ENCODE measurements at places on chromosomes 5 and 9. TPM values are rescaled to one million over a fixed set of nuclear protein-coding genes. Genes with fewer than 3 reads are reported as not detected.

The STK10 gene
- 33.9 TPM for total RNA-seq

DNA sequence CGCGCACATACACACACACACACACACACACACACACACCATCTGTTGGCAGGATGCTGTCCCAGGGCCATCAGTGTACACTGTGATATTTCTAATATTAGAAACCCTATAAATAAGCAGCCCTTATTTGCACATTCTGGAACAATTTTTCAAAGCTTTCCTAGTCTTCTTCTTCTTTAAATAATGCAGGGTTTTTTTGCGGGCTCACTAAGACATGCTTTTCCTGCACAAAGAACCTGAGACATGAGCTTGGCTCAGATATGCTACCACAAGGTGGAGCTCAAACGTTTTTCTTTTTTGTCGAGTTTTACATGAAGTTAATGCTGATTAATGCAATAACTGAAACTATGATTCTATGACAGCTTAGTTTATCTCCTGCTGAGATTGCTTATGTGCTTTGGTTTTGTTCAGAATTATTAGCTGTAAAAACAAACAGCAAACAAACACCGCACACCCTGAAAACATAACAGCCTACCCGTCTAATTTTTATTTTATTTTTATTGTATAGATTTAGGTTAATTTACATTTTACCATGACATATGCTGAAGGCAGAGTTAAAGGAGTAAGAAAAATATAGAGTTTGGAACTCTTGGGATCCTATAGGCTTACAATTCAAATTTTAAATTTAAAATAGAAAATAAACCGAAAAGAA lies 95.8 kb downstream of the ALDH1A1 start:
- DNase-seq: peak; percentile 45

The SPATA9 gene
- 0.11 TPM for total RNA-seq

GRCh38 chr5:74990194-74990593 lies 62.2 kb downstream of the GCNT4 start:
- no peak for DNase-seq

The KIF2A gene
- total RNA-seq: 82.8 TPM

The TMC1 gene
- 0.99 TPM for total RNA-seq

DNA sequence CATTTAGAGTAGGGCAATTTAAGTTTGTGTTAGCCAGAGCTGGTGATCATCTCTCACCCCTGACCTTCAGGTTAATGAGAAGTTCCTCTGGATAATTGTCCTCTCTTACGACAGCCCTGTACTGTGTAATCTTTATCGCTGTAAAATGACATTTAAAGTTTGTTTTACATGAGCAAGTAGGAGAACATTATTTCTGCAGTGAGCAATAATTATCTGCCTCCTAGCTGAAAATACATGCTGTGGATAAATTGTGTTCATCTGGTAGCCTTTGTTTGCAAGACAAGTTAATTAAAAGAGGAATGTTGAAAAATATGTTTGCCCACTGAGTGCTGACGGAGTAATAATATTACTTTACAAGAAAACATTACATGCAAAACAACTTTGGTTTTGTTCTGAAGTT lies 1083.8 kb upstream of the NUDT12 start:
- DNase-seq: no peak

DNA sequence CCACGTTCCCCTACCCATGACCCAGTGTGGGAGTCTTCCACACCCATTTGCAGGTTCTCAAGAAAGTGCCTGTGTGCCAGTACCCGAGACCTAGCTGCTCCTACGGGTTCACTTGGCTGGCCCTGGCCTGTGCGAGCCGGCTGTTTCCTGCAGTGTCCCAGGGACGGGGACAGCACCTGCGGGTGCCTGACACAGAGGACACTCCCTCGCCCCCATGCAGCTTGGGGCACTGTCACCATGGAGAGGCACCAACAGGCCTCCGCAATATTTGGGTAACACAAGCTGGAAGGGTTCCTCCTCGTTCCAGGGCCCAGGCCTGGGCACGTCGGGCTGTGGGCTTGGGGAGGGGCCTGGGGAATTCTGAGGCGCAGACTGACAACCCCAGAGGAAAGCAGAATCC lies 41.4 kb downstream of the DUSP1 start:
- no peak for DNase-seq

The VCP gene
- 684 TPM for total RNA-seq

DNA sequence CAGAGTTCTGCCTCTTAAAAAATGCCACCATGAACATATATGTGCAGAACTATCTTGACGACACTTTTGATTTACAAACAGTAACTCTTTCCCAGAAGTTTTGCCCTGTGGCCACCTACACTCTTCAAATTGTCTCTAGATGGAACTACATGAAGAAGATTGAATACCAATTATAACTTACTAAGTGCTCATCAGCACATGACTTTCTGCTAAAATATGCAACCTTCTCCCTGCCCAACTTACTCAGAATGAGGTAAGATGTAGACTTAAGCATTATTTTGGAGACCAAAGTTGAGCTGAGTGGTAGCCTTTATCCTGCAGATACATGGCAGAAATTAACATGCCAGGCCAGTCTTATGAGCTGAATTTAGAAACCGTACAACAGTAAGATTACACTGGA lies 105.4 kb downstream of the SEMA5A start:
- DNase-seq: no peak

DNA sequence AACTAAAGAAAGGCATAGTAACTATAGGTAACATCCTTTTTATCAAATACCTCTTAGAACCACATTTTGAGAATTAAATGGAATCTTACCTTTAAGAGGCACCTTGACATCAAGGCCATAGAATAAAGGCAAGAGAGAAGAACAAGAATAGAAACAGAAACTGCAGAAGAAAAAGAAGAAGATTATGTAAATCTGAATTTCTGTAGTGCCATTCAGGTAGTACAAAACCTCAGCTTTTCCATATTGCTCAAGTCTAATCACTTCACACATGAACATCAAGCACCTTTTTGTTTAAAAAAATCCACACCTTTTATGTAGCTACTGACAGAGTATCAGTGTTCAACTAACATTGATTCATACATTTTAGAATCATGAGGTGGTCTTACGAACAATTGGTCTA lies 91.8 kb upstream of the DPYSL3 start:
- DNase-seq: no peak

The NIM1K gene
- total RNA-seq: 0.07 TPM

- no peak for DNase-seq
These were observed 14.8 kb upstream of the C5orf46 start for GRCh38 chr5:147921136-147921535.
